Lung (tissue), 17 donors: ENCODE measurements at places on chromosomes 2 and 18. TPM values are rescaled to one million over a fixed set of nuclear protein-coding genes. Genes with fewer than 3 reads are reported as not detected.

Gene ASB18
- polyA plus RNA-seq = not detected

Gene AMER3
- not detected for polyA plus RNA-seq

Gene MAP3K19
- 1.9 TPM for polyA plus RNA-seq

GRCh38 chr2:82837588-82838304, 1621.3 kb downstream of the SUCLG1 start:
- no peak for DNase-seq
- H3K4me3 ChIP-seq = no peak overlapping the region
- H3K27me3 ChIP-seq = no peaks in the 10 kb centered on the region
- no peak overlapping the region for H3K27ac ChIP-seq
- no peaks in the 10 kb centered on the region for H3K36me3 ChIP-seq
- no peaks in the 10 kb centered on the region for H3K4me1 ChIP-seq

- no peaks in the 10 kb centered on the region for H3K36me3 ChIP-seq
- no peak within 1 kb of the TSS for H3K27ac ChIP-seq
- no peaks in the 10 kb centered on the region for H3K27me3 ChIP-seq
- DNase-seq = no peak
- H3K4me1 ChIP-seq = no peaks in the 10 kb centered on the region
These were observed at the start of gene CHRNA1 for GRCh38 chr2:174764280-174765255. Gene CHRNA1, minus strand, starts transcription at chr2:174764472. Its CDS starts 78 bp downstream, at chr2:174764394.

DNA sequence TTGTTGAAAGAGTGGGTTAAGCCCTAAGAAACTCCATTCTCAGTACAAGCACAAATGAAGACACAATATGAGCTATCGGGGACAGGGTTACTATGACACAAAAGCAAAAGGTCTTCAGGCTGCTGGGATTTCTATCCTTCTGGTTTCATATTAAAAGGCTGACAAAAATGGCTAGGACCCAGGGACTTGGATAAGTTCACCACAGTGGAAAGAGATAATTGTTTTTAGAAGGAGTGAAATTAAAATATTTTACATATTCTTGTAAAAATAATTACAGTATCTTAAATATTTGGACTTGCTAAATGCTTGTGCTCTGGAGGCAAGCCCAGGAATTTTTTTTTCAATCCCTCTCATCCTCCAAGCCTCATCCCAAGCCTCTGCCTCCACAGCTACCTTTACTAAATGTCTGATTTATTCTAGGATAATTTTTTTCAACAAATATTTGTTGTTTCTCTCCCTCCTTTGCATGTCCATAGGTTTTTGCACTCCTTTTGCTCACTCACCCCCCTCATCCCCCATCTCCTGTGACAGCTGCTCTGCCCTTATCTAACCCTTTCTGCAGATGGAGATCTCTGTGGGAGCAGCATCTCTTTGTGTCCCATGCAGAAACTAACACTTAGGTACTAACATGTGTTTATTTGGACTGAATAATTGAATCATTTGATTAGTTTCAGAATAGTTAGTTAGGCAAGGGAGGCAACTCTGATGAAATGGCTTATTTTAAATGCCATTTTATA, 47.8 kb upstream of the NABP1 start:
- DNase-seq = no peak
- H3K4me3 ChIP-seq = no peak overlapping the region
- H3K27ac ChIP-seq = no peak overlapping the region
- H3K4me1 ChIP-seq = no peaks in the 10 kb centered on the region

GRCh38 chr18:27109451-27109850, 75.7 kb downstream of the CHST9 start:
- peak; percentile 74 for DNase-seq
- no peak overlapping the region for H3K27ac ChIP-seq
- H3K4me1 ChIP-seq = no peaks in the 10 kb centered on the region
- no peak overlapping the region for H3K4me3 ChIP-seq
- H3K27me3 ChIP-seq = no peaks in the 10 kb centered on the region

DNA sequence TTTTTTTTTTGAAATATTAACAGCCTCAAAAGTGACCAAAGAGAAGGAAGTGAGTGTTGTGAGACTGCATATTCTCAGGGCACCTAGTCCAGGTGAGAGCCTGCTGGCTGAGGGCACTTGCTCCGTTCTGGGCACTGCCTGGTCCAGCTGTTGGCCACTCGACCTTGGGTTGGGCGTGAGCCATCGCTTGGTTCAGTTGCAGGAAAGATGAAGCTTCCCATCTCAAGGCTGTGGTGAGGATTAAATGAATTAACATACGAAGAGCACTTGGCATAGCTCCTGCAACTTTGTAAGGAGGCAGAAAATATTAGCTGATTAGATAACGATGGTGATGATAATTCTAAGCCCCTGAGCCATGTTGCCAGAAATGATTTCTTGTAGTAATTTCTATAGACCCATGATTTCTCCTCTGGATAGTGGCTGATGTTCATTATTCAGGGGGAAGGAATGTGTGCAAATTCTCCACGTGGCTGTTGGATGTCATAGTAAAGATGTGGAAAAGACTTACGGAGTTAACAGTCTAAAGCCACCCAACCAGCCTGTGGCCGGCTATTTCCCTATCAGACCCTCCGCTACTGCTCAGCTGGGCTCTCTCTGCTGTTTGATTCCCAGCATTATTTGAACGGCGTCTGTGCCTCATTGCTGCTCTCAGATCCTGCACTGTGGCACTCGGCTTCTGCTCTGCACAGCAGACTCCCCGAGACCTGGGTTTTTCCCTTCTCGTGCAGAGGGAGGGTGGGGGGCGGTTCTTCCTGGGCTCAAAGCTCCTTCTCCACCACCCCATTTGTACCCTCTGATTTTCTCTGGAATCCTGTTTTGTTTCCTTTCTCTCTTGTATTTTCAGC, 221.1 kb downstream of the GALR1 start:
- no peaks in the 10 kb centered on the region for H3K36me3 ChIP-seq
- H3K27me3 ChIP-seq = no peaks in the 10 kb centered on the region
- no peak for DNase-seq
- H3K4me1 ChIP-seq = no peaks in the 10 kb centered on the region
- H3K4me3 ChIP-seq = no peak overlapping the region

DNA sequence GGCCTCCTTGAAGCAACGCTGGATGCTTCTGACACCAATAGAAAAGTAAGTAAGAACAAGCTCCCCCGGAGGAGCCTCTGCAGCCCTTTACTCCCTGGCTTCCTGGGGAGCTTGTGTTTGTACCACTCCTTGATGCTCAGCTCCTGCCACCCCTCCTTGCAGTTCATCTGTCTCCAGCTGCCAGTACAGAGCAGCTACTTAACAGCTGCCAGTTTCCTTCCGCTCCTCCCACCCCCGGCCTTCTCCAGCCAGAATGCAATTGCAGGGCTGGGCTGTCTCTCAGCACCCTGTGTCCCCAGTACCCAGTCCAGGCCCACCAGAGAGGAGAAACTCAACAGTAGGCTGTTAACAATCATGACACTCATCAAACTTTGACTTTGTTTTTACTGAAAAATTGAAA, 109.4 kb downstream of the AOX1 start:
- H3K4me3 ChIP-seq = no peak overlapping the region
- no peaks in the 10 kb centered on the region for H3K27me3 ChIP-seq
- peak; percentile 72 for DNase-seq
- H3K4me1 ChIP-seq = no peaks in the 10 kb centered on the region
- no peaks in the 10 kb centered on the region for H3K36me3 ChIP-seq

DNA sequence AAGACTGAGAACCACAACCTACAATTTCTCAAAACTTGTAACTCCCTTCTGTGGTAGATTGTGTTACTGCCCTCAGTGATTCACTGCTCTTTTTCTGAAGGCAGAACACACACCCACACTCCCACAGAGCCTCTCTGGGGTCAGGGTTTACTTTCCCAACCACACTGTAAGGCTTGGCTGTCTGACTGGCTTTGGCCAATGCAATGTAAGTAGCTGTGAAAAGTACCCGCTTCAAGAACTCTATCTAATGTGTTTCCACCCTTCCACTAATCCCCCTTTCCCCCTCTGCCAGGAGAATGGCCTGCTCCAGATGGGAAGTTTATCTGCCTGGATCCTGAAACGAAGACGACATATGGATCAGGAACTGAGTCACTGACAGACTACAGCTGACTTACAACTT, 222.7 kb downstream of the CDH2 start:
- H3K36me3 ChIP-seq = peaks cover 3% of the 10 kb centered on the region
- no peaks in the 10 kb centered on the region for H3K27me3 ChIP-seq
- H3K4me1 ChIP-seq = peaks cover 9% of the 10 kb centered on the region
- H3K27ac ChIP-seq = no peak overlapping the region

GRCh38 chr18:75323821-75324585, 103.5 kb downstream of the SMIM21 start:
- no peak for DNase-seq
- no peaks in the 10 kb centered on the region for H3K27me3 ChIP-seq
- H3K27ac ChIP-seq = no peak overlapping the region
- no peaks in the 10 kb centered on the region for H3K36me3 ChIP-seq

DNA sequence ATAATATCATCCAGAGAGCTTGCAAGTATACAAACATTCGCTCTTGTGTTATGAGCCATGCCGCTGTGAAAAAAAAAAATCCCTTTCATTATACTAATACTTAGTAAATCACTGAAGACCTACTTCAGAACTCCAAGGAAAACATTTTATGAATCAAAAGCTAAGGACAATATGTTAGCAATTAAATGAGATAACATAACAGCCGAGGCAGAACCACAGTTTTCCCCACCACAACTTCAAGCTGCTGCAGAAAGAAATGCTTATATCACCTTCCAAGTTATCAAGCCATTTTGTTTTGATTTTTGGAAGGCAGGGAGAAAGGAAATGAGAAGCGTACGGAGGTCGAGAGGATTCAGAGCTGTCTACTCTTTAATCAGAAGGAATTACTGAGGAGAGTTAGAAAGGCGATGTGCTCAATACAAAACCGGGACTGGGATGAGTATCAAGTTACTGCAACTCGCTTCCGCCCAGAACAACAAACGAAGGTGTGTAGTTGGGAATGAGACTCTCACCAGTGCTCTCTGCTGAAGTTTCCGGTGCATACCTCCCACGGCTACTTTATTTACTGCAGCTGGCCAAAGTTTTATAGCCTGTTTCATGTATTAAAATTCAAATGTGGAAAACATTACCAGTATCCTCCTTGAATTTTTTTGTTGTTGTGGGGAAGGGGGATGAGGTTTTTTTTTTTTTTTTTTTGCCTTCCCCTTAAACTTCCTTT, 292.2 kb upstream of the CCDC68 start:
- no peak overlapping the region for H3K27ac ChIP-seq
- H3K27me3 ChIP-seq = no peaks in the 10 kb centered on the region
- peaks cover 18% of the 10 kb centered on the region for H3K36me3 ChIP-seq
- no peak overlapping the region for H3K4me3 ChIP-seq
- DNase-seq = peak; percentile 62
- peaks cover 17% of the 10 kb centered on the region for H3K4me1 ChIP-seq

DNA sequence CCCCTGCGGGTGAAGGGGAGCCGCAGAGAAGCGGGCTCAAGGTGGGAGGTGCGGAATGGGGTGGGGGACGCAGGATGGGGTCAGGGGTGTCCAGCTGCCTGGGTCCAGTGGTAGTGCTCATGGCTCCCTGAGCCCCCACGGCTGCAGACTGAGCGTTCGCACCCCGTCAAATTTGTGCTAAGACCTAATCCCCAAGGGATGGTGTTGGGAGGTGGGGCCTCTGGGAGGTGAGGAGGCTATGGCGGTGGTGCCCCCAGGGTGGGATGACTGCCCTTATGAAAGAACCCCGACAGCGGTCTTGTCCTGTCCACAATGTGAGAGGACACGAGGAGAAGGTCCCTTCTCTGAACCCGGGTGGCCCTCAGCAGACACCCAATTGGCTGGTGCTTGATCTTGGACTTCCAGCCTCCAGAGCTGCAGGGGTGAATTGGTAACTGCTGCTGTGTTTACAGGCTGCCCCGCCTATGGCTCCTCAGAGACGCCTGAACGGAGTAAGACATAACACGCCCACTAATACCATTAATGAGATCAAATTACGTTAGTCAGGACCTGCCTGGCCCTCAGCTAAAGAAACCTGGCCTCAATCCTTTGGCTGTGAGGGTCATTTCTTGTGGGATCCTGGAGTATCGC, 42.6 kb downstream of the PXDN start:
- H3K27ac ChIP-seq = no peak overlapping the region
- no peaks in the 10 kb centered on the region for H3K36me3 ChIP-seq
- peaks cover 26% of the 10 kb centered on the region for H3K4me1 ChIP-seq
- DNase-seq = peak; percentile 19
- no peaks in the 10 kb centered on the region for H3K27me3 ChIP-seq

- H3K27me3 ChIP-seq = no peaks in the 10 kb centered on the region
- H3K4me3 ChIP-seq = no peak overlapping the region
- no peaks in the 10 kb centered on the region for H3K36me3 ChIP-seq
- DNase-seq = no peak
These were observed 128.6 kb downstream of the LRATD1 start for GRCh38 chr2:14761118-14761517.
